ENCODE measurements at places on chromosomes 2 and 18.

- DNase-seq = no peak
Measured at GRCh38 chr2:47950340-47951301, 44.3 kb upstream of the FBXO11 start.

DNA sequence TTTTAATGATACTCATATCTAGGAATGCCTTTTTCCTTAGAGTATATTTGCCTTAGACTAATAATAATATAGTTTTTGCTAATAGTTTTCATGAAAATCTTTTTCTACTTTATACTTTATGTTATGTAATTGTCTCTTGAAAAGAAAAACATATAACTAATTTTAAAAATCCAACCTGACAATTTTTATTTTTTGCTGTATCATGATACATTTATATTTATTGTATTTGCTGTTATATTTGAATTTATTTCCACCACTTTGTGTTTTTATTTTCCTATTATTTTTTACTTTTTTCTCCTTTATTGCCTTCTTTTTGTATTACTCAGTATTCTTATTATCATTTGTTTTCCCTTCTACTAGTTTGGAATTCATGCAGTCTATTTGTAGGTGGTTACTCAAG is 85.4 kb downstream of the MBD5 start:
- DNase-seq = no peak

DNA sequence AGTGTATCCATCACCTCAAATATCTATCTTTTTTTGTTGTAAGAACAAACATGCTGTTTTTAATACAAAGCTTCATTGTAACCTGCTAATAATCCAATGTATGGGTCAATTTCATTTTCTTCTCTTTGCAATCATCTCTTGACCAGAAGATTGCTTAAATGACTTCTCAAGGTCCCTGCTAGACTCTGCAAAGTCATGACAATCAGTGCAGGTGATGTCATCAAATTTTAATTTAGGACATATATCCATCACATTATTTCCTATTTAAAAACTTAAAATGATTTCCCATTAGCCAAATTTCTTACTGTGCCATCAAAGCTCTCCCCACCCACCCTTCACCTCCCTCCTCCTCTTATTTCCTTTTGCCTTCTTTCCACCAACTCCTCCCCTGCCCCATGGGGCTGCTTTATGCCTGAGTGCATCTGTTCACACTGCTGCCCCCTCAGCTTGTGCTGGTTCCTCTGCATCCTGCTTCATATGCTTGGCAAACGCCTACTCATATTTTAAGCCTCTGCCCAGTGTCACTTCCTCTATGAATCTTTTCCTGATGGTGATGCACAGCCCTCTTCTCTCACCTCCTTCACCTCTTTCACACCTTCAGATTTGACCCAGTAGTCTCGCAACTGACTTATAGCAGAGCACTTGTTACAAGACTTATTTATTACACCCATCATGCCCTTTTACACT is 20.3 kb downstream of the PLEK start:
- peak; percentile 21 for DNase-seq

- DNase-seq = no peak
Measured at GRCh38 chr2:11945139-11946126, 199.0 kb downstream of the LPIN1 start.

DNA sequence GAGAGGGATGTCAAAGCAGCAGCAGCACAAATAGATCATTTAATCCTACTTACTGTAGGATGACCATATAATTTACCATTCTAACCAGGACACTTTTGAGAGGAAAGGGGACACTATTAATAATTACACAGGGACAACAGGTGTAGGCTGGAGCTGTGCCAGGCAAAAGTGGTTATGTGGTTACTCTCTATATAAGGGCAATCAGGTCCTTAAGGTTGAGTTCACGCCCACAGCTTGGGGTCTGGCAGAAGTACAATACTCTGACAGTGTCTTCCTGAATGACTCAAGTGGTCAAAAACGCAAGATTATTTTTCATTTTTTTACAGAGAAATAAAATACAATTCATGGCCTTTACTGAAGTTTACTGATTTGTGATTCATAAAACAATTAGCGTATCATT is 2.8 kb downstream of the PREPL start:
- DNase-seq = no peak

DNA sequence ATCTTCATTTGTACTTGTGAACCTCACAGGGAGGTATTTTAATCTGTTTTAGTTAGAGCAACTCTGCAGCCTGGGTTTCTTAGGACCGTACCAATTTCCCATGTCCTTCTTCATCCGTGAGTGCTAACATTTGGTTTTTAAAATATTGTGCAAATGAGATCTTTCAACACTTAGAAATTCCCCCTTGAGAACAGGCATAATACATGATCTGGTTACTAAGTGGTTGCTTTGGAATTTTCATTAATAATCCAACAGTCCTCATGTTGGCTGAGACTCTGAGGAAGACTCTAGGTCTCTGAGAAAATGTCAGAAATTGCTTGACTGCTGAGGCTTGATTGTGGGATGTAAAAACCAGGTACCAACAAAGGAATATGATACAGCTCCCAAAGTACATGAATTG is 125.6 kb upstream of the CDCA7 start:
- DNase-seq = no peak

DNA sequence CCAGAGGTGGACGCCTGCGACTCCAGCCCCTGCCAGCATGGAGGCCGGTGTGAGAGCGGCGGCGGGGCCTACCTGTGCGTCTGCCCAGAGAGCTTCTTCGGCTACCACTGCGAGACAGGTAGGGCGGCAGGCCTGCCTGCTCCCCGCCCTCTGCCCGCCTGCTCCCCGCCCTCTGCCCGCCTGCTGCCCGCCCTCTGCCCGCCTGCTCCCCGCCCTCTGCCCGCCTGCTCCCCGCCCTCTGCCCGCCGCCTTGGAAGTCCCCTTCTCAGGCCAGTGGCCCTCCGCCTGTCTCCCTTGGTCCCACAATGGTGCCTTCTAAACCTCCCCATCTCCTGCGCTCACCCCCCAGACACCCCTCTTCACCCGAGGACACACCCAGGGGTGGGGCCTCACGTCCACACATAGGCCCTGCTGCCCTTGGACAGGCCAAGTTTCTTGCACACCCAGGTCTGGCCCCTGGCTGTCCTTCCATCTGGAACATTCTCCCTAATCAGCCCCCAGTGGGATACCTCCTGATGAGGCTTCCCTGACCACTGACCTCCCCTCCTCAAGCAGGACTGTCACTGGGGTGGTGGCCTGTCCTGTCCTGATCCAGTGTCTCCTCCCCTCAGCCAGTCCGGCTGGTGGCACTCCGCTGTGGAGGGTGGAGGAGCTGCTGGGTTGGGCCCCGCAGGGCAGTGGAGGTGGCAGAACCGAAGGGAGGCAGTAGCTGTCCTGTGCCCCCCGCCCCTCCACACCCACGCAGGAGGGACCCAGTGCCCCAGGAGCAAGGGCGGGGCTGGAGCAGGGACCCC is 37.9 kb downstream of the MTERF4 start:
- no peak for DNase-seq

DNA sequence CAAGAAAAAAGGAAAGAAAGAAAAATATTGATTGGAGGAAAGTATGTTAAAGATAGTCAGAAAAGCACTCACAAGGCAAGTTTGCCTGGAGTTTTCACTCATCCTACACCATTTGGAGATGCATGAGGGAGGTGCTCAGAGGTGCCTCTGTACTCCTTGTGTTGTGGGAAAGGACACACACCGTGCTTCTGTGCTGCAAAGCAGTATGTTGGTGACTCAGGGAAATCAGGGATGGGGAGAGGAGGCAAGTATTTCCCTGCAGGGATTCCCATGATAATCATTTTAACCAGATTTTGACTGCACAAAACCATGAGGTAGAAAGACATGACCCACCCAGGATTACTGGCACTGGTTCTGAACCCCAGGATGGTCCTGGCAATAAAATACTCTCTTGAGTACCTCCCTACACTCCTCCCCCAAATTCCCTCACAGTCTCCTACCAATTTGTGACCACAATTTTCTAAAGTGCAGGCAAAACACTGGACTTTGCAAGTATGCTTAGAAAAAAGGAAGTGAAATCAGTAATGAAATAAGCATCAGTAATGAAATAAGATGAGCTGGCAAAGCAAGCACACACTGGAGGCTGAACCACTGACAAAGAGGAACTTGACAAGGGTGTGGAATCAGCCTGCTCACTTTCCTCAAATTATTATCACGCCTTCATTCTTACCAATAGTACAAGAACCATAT is 155.5 kb upstream of the ACVR2A start:
- DNase-seq = no peak

- DNase-seq = peak; percentile 30
Measured at GRCh38 chr2:209864716-209865295, 93.2 kb downstream of the UNC80 start.

DNA sequence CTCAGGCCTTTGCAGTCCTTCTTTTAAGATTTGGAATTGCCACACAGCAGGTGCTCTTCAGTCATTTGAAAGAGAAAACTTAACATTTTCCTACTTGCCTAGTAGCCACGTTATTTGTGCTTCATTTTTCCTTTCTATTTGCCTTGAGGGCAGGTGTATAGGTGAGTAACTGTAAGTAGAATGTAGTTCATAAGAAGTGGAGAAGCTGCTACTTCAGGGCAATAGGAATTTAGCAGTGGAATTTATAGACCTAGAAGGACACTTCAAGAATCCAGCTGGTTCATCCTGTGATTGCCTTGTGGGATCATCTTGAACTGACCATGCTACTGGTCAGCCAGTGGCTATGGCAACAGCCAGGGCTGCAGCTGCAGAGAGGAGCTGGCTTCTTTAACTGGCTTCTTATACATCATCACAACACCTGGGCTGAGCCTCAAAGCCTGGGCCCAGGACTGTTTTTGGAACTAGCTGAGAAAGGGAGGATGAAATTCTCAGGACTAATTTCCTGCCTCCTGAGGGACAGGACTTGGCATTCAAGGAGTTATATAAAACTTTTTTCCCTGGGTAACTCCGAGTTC is 5.1 kb upstream of the LANCL1 start:
- peak; percentile 31 for DNase-seq

DNA sequence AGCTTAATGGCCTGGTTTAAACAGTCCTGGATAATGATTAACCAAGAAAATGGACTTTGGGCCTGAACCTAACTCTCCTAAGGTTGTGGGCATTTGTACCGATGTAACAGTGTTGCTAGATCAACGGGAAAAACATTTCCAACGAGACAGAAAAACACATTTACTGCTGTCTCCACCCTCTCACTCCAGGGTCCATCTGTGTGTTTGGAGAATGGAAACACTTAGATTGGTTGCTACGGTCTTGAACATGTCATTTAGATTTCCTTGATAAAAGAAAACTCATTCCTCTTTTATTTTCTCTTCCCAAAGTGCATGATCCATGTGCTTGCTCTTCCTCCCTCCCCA is 88.0 kb downstream of the SOCS6 start:
- no peak for DNase-seq

GRCh38 chr18:13541621-13542519 is 184.5 kb downstream of the FAM210A start:
- DNase-seq = no peak

GRCh38 chr2:105866216-105867185 is 121.8 kb downstream of the NCK2 start:
- DNase-seq = peak; percentile 13

GRCh38 chr2:222393733-222394267 is 30.5 kb upstream of the SGPP2 start:
- no peak for DNase-seq

DNA sequence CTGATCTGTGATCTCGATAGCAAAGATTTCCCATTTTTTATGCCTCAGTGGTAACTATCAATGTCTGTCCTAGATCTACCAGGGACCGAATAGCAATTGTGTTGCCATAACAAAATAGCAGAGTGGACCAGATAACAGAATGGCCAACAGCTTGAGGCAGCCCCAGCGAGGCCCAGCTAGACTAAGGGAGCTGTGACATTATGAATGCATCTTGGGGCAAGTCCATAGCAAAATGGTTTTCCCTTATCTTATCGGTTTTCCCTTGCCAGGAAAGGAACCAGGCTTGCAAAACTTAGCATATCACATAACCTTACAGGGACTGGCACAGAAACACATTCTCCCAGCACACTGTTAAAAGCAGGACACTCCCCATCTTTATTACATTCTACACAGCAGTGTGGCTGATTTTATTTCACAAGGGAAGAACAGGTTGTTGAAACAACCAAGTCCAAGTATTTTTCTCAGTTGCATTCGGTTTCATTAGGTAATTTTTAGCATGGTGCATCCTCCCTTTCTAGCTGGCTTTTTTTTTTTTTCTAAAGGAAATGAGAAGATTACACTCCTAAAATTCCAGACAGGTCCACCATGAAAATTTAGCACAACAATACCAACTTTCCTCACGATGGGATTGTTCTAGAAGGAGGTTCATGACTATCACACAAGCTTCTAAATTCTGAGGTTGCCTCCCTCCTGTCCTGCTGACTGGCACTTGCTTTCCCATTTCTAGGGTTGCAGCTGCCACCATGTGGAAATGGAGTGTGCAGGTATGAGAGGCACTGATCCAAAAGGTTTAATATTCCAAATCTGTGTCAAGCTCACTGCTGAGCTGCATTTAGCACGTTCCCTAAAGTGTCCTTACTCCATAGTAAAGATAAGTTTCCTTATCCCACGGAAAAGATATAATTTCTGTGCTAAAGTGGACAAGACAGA is 97.0 kb upstream of the SLC35G4 start:
- peak; percentile 9 for DNase-seq

DNA sequence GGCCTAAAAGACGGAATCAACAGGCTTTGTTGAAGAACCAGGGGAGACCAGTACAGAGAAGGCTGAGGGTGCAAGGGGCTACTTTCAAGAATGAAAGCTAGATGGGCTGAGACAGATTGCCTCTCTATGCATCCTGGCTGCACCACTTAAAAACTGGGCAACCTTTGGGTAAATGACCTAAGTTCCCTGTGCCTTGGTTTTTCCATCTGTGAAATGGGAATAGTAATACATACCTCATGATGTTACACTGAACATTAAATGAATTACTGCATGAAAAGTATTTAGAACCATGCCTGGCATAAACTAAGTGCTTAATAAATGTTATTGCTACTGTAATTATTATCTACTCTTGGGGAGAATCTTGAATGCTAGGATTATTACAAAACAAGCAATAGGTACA is 106.5 kb downstream of the PRKCE start:
- DNase-seq = no peak

DNA sequence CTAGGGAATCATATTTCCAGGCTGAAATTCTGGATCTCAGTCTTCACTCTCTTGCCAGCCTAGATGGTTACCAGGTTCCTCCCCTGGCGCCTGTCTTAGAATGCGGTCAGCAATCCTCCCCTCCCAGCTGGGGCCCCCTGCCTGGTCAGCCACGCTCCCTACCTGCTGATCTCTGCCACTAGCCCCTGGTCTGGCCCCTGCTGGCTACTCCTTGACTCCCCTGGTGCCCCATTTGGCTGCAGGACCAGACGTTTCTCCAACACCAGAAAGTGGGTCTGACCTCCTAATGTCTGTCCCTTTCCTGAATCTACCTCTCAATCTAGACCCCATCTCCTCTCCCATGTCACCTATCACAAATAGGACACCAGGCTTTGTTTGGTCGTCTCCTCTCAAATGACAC is 432.0 kb upstream of the SMIM21 start:
- no peak for DNase-seq

- no peak for DNase-seq
Measured at GRCh38 chr18:9130806-9131205, 5.8 kb upstream of the ANKRD12 start.

DNA sequence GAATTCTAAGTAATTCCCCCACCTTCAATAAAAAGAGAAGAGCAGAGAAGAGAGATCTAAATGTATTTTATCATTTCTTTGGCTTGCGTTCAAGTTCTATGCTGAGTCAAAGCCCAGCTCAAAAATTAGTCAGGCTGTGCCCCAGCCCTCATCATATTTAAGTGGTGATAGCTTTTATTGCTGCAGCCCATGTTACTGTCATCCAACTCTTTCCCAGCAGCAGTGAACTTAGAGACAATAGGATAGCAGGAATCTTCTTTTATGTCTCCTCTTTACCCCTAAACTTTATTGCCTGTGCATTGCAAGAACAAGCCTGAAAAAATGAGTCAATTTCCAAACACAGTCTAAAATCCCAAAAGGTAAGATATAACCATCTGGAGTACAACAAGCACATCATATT is 1599.3 kb upstream of the PIK3C3 start:
- no peak for DNase-seq
